ENCODE measurements at places on chromosomes 1 and 21.

- DNase-seq: no peak
Observed at GRCh38 chr1:246035060-246035541, 472.0 kb downstream of the SMYD3 start.

DNA sequence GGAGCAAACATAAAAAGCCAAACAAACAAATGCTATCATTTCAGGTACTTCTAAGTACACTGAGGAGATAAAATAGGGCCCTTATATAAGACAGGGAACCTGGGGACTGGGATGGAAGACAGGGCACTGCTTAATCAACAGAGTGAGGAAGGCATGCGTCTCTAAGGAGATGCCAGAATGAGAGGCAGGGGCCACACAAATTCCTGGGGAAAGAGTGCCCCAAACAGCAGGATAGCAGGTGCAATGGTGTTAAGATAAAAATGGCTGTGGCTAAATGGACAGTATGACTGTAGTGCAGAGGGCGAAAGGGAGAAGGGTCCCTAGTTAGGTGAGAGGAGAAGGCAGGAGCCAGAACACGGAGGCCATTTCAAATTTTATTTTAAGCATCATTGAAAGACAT lies 113.9 kb downstream of the ZBTB18 start:
- no peak for DNase-seq

DNA sequence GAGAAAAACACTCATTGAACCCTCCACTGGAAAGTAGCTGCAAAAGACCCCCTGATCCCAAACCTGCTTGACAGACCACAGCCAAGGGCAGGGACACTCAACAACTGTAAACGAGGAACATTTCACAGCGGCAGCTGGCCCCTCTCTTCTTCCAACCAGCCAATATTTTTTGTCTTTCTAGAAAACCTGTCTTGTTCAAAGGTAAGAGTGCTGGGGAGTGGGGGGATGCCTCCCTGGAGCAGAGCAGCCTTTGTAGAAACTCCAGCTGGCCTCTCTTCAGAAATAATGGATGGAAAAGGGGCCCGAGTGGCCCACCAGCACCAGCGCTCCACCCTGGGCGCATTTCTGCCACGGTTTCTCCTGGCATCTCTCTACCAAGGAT lies 384.0 kb downstream of the RRAGC start:
- no peak for DNase-seq

DNA sequence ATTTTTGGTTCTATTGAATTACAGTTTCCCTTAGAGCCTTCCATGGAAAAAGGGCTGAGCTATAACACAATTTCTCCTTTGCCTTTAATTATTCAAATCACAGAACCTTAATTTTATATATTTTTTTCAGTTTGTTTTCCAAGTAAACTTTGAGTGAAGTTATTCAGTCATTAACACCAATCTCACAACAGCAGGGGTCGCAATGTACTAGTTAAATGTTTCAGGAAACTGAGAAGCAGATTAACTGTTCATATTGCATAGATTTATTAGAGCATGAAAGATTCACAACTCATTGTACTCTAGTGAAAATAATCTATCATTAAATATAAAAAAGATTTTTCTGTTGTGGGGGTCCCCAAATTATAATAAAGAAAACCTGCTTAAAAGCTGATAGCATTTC lies 64.1 kb downstream of the KIFAP3 start:
- no peak for DNase-seq

GRCh38 chr1:172325531-172325930 lies 95.0 kb upstream of the C1orf105 start:
- DNase-seq: no peak

DNA sequence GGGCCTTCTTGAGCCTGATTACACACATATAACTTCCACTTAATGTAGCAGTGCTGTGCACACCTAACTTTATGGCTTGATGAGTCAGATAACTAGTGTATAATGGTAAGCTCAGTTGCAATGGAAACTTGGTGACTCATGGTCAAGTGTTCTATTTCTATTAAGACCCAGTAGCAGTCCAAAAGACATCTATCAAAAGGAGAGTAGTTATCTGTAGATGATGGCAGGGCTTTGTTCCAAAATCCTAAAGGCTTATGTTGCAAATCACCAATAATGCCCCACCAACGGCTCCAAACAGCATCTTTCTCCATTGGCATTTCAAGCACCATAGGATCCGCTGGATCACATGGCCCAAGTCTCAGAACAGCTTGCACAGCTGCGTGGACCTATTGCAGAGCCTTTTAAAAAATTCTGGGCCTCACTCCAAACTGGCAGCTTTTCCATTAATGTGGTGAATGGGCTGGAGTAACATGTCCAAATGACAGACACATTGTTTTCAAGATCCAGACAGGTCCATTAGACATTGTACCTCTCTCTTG lies 566.8 kb upstream of the USP24 start:
- DNase-seq: no peak

DNA sequence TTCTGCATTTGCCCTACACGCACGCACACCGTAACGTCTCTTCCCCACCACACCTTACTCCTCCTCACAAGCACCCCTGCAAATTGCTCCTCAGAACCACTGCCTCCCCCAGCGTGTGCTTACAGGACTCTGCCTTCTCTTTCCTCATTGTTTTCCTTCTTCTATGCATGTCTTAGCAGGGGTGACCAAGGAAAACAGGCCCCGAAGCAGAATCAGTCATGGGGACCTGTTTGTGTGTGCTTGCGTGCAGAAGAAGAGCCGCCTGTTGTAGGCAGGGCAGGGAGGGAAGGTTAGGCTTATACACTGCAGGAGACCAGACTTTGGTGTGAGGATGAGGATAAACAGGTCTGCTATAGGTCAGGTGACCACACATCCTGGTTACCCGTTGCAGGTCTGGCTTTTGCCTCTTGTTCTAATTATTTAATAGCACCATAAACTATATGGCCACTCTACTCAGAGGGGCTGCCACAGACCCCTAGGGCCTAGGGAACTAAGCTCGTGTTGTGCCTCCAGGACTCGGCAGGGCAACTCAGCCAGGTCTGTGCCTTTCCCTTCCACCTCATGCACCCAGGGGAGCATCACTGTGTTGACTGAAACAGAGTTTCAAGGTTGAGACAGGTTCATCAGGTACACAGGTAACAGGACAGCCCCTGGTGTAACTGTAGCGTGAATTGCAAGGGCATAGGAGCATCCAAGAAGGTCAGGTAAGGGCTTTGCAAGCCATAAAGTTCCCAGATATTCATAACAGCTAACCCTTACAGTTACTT lies 60.8 kb upstream of the EPS8L3 start:
- no peak for DNase-seq

- no peak for DNase-seq
Observed at GRCh38 chr1:74333244-74333643, 98.1 kb downstream of the TNNI3K start.

DNA sequence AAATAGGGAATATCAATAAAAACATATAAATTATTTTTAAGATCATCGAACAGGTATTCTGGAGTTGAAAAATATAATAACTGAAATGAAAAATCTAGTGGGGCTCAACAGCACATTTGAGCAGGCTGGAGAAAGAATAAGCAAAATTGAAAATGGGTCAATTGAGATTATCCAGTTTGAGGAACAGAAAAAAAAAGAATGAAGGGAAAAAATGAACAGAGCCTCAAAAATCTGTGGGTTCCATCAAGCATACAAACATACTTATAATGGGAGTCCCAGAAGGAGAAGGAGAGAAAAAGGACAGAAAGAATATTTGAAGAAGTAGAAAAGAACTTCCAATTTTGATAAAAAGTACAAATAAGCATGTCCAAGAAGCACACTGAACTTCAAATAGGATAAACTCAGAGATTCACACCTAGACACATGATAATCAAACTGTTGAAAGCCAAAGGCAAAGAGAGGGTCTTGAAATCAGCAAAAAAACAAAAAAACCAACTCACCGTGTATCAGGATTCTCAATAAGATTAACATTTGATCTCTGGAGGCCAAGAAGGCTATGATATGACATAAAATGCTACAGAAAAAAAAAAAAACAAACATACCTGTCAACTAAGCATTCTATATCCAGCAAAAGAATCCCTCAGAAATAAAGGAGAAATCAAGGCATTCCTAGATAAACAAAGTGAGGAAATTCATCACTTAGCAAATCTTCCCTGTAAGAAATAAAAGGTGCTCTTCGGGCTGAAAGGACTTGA lies 5.4 kb upstream of the COQ8A start:
- DNase-seq: no peak

GRCh38 chr1:167465018-167465417 lies 53.3 kb downstream of the CD247 start:
- DNase-seq: no peak

GRCh38 chr1:160860840-160861505 lies 1.7 kb downstream of the CD244 start:
- no peak for DNase-seq

- no peak for DNase-seq
Observed at GRCh38 chr1:25808481-25809244, 8.7 kb downstream of the SELENON start.

GRCh38 chr1:4344065-4344732 lies 310.2 kb upstream of the AJAP1 start:
- DNase-seq: no peak

DNA sequence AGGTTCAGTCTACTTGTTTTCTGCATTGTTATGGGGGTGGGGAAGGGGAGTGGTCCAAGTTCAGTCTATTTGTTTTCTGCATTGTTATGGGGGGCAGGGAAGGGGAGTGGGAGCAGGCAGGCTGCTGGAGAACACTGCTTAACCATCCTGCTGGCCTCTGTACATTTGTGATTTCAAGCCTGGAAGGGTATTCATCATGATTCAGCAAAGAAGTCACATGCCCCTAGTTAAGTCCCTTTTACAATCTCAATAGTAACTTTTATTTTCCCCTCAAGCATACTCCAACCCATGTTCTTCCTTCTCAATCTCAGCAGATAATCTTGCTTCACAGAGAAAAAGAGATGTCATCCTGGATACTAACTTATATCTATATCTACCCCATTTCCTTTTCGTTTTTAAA lies 7.9 kb downstream of the LYST start:
- DNase-seq: no peak

- no peak for DNase-seq
Observed at GRCh38 chr1:154467434-154468102, 34.5 kb upstream of the TDRD10 start.

- DNase-seq: no peak
Observed at GRCh38 chr1:72586023-72586685, 303.8 kb upstream of the NEGR1 start.

GRCh38 chr1:201310251-201310985 lies 27.1 kb downstream of the PKP1 start:
- no peak for DNase-seq

- DNase-seq: no peak
Observed at GRCh38 chr1:243793298-243793697, 56.7 kb downstream of the AKT3 start.

GRCh38 chr1:38997034-38997900 lies 6.2 kb downstream of the AKIRIN1 start:
- no peak for DNase-seq

DNA sequence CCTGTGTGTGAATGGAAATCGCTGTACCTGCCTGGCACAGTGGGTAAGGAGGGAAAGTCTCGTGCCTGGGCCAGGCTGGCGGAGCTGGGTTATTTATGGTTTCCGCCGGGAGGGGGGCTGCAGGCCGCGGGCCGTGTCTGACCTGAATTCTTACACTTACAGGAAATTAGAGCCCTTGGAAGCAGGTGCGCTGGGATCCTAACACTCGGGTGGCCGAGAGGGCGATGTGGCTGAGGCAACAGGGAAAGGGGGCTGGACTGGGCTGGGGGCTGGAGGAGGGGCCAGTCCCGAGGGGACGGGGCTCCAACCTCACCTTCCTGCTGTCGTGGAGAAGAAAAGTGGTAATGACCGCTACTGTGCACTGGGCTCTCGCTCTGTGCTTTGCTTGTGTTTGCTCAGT lies 109.4 kb upstream of the WNT4 start:
- no peak for DNase-seq

DNA sequence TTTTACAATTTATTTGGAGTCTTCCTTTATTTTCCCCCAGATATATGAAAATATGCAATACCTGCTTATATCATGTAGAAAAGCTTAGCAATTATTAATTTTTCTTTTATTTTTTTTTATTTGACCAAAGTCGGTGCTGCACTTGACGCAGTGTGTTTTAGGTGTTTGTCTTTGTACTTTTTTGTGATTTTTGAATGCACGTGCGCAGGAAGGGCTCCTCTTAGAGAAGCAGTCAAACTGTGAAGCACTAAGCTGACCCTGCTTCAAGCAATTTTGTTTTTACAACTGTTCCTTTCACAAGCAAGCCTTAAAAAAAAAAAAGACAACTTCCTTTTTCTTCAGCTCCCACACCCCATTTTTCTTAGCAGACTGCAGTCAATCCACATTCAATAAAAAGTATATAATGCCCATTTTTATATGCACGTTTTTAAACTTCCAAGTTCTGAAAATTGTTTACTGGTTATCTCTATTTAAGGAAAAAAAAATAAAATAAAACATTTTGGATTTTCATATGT lies 267.4 kb downstream of the TM2D1 start:
- no peak for DNase-seq

DNA sequence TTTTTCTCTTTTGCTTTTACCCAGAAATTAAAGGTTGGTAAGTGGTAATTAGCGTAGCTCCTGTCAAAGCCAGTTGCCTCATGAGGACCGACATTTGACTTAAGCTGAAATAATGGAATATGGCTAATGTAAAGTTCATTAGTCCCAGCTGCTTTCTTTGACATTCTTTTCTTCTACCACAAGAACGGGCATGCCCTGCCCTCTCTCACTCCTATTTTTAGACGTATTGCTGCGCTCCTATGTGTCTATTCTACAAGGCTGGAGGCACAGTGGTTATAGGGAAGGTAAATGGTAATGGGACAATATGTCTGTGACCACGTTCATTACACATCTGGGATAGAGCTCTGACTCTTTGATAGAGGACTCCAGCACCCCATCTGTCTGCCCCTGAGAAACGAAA lies 6.8 kb downstream of the CORT start:
- no peak for DNase-seq

DNA sequence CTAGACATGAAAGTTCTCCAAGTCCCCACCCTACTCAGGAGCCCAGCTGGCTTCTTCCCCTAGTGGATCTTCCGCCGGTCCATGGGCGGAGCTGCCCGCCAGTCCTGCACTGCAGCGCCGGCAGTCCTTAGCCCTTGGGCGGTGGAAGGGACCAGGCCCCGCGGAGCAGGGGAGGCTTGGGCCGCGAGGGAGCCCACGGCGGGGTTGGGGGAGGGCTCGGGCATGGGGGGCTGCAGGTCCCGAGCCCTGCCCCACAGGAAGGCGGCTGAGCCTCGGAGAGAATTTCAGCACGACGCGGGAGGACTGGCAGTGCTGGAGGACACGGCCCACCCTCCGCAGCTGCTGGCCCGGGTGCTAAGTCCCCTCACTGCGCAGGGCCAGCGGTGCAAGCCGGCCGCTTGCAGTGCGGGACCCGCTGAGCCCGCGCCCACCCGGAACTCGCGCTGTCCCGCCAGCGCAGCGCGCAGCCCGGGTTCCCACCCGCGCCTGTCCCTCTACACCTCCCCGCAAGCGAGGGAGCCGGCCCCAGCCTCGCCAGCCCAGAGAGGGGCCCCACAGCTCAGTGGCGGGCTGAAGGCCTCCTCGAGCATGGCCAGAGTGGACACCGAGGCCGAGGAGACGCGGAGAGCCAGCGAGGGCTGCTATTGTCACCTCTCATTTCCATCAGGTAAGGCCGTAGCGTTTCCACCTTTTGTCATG lies 1398.6 kb downstream of the MRPL39 start:
- DNase-seq: no peak

- DNase-seq: no peak
Observed at GRCh38 chr1:188367661-188368060, 1538.9 kb downstream of the PLA2G4A start.
